H54 (cell line): ENCODE measurements at places on chromosomes 5 and 9.

DNA sequence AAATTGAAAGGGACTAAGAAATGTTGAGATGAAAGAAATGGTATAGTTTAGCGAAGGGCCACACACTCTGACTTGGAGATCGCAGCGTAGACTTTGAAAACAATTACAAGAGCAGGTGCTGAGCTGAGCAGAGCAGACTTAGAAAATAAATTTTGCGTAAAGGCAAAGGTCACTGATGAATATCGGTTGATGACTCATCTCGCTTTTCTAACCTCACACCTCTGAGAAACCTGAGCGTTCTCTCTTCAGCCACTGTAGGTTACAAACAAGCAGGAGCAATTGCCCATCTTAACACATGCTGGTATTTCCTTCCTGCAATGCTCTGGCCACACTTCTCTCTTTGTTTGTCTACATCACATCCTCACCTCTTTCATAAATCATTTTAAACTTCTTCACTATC lies 190.6 kb upstream of the C9orf72 start:
- no peak for DNase-seq

GRCh38 chr5:150167908-150168307 lies 1.3 kb downstream of the CDX1 start:
- DNase-seq: no peak

- DNase-seq: no peak
Observed at GRCh38 chr5:156515121-156515520, 188.2 kb downstream of the SGCD start.

DNA sequence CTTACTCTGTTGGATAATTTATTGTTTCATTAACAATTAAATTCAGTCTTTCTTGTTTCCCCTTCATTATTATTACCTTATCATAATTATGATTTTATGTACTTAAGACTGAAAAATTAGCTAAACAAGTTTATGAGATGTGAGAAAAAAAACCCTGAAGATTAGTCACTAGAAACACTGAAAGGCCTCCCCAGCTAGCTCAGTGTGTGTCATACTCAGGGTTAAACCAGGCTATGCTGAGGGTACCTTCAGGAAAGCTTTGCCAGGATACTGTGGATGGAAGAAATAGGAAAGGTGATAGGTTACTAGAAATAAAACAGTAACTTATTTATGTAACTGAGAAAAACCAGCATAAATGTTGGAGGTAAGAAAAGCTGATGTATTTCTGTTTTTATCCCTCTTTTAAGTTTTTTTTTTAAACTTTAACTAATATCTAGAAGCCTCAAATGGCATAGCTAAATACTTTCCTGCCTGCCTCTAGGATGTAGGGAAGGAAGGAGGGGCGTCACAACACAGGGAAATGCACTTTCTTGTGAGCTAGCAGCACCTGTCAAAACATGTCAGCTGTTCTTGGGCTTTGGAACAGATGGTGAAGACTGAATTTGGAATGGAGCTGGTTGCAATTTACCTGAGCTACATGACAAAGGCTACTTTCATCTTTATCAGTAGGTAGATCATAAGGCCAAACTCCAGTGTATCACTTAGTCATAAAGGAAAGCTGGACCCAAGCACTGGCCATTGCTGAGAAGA lies 24.2 kb downstream of the NMRK1 start:
- peak; percentile 27 for DNase-seq

GRCh38 chr9:114669961-114670360 lies 12.0 kb downstream of the TEX48 start:
- no peak for DNase-seq

DNA sequence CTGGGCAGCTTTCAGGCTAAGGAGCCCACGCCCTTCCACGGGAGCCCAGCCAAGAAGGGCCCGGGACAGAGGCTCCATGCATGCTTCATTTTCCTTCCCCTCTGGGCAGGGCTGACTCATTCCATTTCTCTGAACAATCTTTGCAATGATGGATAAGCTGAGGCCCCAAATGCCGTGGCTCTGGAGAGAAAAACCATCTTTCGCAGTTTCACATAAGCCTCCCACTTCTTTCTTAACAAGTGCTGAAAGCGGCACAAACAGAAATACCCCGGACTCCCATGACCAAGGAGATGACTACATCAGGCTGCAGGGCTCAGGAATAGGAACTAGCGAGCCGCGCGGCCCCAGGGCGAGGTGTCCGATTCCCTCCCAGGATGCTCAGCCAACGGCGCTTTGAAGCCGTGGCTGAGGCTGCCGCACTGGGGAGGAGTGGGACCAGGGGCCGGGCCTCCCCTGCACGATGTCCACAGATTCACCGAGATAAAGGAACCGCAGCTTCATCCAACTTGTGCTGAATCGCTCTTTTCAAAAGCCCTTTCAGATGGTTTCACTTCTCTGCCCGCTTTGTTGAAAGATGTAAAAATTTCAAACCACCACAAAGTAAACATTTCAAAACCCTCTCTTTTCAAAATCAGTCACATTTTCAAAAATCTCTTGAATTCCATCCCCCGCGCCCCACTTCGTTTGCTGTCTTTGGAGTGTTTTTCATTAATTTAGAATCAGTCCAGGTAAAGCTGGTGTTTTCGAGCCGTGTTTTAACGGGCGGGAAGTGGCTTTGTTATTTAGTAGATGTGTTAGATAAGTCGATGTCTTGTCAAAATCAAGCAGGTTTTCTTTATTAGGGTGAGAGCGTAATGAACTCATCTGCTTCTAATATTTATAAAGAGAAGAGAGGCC lies 96.5 kb upstream of the LMX1B start:
- DNase-seq: peak; percentile 97

DNA sequence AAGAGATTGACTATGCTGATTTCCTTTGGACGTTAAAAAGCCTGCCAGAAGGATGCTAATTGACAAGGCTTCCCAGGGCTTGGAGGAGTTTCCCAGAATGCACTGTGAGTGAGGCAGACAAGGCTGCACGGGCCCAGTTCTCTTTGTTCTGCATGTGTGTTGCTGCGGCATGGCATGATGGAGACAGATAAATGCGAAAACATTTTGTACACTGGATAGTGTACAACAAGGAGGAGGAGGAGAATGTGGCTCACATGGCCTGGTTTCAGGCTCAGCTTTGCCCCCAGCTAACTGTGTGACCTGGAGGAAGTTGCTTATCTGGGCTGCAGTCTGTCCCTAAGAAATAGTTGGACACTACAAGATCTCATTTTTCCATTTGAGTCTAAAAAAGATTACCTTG lies 135.5 kb upstream of the CPEB4 start:
- no peak for DNase-seq
